ENCODE measurements at places on chromosomes 7 and 10.

- DNase-seq, result no peak
These were observed 33.3 kb upstream of the TM9SF3 start for GRCh38 chr10:96619796-96620773.

GRCh38 chr7:148304083-148304335 is 286.6 kb upstream of the C7orf33 start:
- no peak for DNase-seq

GRCh38 chr7:72035266-72035665 is 376.9 kb downstream of the CALN1 start:
- DNase-seq, result no peak

GRCh38 chr7:133023370-133024071 is 58.4 kb downstream of the CHCHD3 start:
- DNase-seq, result no peak

GRCh38 chr7:108824840-108825580 is 255.3 kb downstream of the DNAJB9 start:
- no peak for DNase-seq

- no peak for DNase-seq
These were observed 15.4 kb downstream of the MGAM start for GRCh38 chr7:142010952-142011548.

DNA sequence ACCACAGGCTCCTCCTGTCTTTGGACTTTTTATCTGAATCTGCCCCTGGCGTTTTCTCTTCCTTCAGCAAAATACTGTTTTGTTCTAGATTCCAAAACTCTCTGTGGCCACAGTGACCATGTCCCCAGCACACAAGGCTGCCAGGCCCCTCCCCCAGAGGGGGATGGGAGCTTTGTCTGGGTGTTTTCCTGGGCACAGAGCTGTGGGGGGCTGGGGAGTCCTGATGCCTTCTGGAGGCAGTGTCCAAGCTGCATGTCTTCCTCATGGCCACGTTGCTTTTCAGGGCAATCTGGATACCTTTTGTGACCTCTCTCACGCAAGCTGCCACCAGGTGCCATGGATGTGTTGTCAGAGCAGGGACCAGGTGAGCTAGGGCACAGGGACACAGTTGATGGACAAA is 26.2 kb downstream of the ANTXRL start:
- no peak for DNase-seq

- DNase-seq, result no peak
These were observed 352.0 kb downstream of the PCLO start for GRCh38 chr7:82810558-82811259.

- DNase-seq, result no peak
These were observed 441.8 kb downstream of the RPS24 start for GRCh38 chr10:78475437-78475836.

- DNase-seq, result no peak
These were observed 645.9 kb downstream of the ARL4A start for GRCh38 chr7:13333371-13333770.

GRCh38 chr7:40977533-40977932 is 725.4 kb downstream of the INHBA start:
- DNase-seq, result no peak

- no peak for DNase-seq
These were observed 3.5 kb downstream of the MNX1 start for GRCh38 chr7:157006829-157007469.

DNA sequence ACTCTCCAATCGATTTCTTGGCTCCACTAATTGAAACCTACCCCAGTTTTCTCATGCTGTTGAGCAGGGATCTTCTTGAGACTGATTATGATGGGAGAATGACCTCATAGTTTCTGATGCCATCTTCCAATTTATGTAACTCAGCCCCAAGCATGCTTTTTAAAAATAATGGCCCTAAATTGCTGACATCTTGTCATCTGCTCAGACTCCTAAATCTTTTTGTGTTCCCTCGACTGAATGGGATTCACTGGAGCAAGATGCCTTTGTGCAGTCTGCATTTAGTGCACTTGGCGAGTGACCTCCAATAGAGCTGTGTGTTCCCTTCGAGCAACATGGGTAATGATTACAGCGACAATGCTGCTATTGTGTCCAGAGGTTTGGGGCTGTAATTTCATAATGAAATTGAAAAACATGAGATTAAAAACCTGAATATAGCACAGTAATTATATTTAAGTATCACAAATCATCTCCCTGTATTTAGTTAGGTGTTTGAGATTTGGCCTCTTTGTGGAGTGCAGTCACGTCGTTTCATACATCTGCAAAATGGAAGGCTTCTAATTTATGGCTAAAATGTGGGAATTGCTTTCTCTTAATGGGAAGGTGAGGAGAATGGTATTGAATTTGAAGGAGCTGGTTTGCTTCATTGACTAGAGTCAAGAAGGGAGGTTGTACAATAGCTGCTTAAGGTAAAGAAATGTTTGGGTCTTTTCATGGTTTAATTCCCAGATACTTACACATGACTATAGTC is 192.9 kb downstream of the AUTS2 start:
- DNase-seq, result no peak

DNA sequence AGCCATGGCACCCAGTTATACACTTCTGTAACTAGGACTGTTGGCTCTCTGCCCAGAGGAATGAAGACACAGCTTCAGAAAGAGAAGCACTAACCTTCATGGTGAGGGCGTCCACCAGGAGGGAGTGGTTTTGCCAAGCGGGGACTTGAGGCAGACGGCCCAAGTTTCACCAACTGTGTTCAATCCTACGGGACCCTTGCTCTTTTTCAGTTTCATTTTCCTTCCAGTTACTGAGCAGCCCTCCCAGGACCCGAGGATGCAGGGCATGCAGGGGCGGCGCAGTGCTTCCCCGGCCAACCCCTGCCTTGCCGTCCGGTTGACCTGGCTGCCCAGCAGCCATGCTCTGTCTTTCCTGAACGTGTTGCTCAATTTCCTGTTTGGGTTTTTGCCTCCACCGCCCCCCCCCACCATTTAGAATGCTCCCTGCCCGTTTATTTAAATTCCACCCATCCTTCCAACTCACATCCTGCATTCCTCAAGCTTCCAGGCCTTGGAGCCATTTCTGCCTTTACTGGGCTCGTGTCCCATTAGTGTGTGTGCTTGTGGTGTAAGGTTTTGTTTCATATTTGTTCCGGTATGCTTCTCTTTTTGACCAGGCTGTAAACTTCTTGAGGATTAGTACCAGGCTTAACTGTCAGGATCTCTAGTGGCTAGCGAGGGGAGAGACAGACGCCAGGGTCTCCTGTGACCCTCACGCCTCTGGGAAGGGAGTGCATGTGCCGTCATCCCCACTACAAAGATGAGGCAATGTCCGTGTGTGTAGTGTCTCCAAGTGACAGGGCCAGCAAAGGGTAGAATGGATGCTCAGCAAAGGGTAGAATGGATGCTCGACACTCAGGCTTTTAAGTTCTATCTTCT is 31.6 kb downstream of the IL15RA start:
- no peak for DNase-seq

DNA sequence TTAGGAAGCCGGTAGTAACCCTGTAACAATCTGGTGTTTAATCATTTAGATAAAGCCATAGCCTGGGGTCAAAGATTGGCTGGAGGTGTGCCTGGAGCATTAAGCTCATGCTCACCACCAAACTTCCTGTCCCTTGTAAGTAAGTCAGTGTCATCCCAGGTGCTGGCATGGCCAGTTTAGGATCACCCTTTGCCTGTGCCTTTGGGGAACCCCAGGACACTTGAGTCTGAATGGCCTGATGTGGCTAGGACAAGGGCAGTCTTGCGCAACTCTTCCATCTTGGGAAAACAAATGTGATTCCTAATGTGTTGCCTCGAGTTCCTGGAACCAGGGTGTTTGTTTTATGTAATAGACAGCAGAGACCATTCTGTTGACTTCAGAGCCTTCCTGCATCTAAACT is 154.8 kb downstream of the GRK5 start:
- no peak for DNase-seq

DNA sequence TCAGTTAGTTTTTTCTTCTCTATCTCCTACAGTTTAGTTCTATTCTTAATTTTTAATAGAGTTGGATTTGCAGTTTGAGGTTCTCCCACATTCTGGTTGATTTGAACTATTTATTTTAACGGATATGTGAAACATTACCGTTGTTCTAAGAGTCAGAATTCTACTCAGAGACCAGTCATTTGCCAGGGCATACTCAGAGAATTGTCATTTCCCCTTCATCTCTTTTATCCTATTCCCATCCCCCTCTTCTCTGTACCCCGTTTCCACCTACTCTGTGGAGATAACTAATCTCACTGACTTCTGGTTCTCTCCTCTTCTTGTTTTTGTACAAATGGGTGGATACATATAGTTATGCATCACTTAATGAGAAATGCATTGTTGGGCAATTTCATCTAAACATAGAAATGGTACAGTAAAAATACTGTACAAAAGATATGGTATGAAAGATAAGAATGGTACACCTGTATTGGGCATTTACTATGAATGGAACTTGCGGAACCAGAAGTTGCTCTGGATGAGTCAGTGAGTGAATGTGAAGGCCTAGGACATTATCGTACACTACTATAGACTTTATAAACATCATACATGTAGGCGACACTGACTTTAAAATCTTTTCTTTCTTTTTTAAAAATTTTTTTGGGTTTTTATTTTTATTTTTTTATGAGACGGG is 53.1 kb downstream of the INPP5F start:
- DNase-seq, result no peak

DNA sequence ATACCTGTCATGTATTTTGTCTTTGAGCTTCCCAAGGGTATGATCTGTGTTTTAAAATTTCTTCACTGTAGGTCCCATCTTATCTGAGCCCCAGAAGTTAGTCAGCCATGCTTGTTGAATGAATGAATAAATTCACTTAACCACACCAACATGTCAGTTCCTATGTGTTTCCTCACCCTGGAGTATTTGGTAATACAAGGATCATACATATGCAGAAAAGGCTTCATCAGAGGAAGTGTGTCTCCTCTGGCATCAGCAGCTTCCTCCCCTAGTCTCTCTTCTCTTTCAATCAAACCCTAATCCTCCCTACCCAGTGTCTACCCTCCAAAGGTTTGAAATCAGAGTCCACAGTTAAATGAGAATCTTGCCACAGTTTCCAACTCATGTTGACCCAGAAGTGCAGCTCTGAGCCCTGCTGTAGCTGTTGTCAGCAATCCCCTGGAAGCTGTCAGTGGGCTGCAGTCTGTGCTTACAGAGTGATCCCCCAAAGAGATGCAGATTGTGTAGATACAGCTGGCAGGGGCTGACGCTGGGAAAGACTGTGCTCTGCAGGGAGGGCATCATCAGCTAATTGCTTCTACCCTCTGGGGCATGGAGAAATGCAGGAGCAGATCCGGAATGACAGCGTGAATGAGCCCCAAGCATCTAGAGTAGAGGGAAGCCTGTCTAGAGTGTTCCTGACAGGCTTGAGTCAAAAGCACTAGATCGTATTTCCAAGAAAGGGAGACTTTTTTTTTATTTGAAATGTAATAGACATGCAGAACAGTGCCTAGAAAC is 105.0 kb upstream of the WDR11 start:
- DNase-seq, result no peak

DNA sequence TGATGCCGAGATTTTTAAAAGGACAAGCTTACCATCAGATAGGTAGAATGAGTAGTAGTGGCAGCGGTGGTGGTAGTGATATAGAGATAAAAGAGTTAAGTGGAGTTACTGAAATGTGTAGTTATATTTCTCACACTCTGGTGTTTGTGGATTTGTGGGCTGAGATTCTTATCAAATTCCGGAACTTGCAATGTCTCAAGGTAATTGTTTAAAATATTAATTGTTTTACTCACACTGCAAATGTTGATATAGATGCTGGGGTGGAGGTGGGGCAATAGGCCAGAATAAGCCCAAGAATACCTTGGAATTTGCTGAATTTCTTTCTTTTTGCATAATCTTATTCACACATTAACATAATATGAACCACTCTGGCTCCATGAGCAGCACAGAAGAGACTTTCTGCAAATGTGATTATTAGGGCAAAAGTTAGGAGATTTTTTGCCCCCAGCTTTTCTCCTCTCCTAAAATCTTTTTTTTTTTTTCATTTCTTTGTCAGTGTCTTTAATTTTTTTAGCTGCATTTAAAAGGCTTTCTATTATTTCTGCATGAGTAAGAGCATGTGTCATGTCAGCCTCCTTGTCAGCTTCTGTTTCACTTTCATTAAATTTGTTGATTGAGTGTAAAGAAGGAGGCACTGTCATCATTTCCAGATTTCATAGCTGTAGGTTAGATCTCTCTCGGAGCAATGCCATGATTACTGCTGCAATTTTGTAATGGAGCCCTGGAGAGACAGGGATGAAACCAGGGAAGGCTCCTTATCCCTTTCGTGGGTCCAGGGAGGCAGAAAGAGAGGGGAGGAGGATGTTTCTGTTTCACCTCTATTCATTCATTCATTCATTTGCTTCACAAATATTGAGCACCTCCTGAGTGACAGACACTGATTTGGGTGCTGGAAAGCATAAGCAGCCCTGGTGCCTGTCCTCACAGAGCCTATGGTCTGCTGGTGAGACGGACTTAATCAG is 13.1 kb upstream of the SGMS1 start:
- DNase-seq, result peak; percentile 44

GRCh38 chr10:71881647-71882355 is 30.8 kb upstream of the PSAP start:
- DNase-seq, result no peak

DNA sequence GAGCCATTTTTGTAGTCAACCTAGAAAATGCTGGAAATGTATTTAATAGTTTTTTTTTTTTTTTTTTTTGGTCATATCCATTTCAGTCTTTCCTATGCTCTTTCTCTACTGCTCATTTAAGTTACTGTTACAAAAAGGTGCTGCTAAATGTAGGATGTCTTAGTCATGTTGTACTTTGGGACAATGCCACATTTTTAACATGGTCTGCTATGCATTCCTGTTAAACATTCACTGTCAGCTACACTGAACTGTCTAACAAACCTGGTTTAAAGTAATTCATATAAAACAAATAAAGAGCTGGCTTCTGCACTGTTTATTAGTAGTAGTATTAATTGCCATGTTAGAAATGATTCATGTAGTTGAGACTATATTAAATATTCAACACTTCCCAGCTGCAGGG is 108.6 kb downstream of the NSUN6 start:
- no peak for DNase-seq

- no peak for DNase-seq
These were observed 4.9 kb downstream of the ABCC2 start for GRCh38 chr10:99787311-99787710.

DNA sequence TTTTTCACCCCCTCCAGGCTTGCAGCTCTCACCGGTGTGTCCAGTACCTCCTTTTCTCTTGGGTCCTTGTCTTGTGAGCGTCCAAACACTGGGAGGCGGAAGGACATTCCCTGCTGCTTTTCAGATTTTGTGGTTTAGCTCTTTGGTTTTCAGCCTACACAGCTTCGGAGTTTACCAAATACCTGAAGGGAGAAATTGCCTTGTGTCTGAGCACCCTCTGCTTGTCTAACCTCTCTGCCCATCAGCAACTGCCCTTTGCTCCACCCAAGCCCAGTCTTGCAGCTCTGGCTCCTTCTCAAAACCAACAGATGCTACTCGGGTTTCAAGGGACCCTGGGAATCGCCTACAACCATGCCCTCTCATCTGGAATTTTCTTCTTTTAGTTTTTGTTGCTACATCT is 519.1 kb upstream of the IGFBP3 start:
- DNase-seq, result no peak
